GM13977 (cell line): ENCODE measurements at places on chromosomes 3 and 15.

- no peak for DNase-seq
These were observed 162.5 kb downstream of the FNDC3B start for GRCh38 chr3:172201870-172202236.

DNA sequence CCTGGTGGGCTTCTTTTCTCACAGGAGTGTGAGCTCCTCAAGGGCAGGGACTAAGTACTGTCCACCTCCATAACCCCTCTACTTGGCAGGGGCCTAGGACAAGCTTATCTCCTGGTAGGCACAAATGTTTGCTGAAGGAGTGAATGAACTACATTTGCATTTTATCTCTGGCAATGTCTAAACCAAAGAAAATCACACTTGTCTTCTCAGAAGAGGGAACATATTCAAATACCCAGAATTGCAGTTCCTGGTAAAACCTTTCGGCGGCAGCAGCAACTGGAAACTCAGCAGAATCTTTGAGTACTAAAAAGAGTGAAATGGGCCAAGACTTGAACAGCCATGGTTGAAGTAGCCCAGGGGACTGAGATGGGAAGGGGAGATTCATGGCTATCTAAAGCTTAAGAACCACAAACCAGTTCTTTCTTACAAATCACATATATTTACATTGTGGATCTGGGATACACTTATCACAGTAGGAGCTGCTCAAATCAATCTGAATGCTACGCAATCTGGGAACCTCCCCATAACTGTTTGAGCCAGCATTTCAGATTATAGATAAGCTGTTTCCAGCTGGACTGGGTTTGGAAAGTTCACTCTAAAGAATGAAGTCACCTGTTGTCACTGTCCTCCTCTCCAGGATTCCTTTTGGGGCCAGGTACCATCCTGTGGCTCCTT lies 18.7 kb upstream of the PTPN9 start:
- DNase-seq = no peak

GRCh38 chr15:93020976-93021772 lies 67.8 kb downstream of the RGMA start:
- DNase-seq = no peak

- DNase-seq = no peak
These were observed 4.6 kb downstream of the SATB1 start for GRCh38 chr3:18420555-18420954.

DNA sequence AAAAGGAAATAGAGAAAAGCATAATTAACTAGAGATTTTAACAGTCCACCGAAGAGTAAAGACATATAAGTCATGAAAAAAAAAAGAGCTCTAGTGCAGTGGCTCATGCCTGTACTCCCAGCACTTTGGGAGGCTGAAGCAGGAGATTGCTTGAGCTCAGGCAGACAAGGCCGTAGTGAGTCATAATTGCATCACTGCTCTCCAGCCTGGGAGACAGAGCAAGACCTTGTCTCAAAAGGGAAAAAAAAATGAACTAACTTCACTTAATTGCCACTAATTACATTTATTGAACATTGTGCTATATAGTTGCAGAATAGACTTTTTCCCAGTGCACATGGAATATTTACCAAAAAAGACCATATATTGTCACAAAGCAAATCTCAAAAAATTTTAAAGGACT lies 221.8 kb downstream of the CBLB start:
- DNase-seq = no peak

DNA sequence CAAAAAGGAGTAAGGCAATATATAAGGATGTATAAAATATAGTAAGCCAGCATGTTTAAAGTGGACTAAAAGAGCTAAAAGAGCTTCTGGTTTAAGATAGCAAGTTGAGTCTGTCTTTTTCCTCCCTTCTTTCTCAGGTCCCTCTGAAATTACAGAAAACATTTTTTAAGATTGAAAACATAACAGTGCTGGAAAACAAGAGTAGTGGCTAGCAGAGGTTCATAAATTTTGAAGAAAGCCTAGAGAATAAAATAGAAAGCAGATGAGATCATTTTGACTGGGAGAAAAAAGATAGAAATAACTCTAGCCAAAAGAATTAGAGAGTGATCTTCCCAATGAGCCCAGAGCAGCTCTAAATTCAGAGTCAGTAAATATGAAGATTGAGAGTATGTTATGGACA lies 41.9 kb downstream of the ATP8B4 start:
- no peak for DNase-seq

- DNase-seq = peak; percentile 12
These were observed at the start of gene RBMS3 for GRCh38 chr3:29280404-29281093. TSS of gene RBMS3 (plus strand) at chr3:29281071.

DNA sequence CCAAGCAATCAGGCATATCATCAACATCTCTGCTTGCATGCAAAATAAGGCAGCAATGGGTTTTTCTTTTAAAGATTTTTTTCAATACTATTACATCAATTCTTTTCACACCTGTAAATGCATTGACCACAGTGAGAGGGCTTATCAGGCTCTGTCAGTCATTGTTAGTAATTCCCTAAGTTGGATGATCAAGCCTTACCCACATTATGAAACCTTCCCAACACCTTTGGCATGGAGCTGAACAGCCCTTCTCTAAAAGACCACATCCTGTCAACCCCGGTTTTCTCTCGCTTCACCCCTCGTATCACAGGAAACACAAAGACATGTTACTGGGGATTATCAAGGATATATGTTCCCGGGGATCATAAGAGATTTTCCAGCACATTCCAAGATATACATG lies 135.2 kb upstream of the SLC24A5 start:
- no peak for DNase-seq

GRCh38 chr3:127002195-127003174 lies 19.6 kb downstream of the PLXNA1 start:
- no peak for DNase-seq

GRCh38 chr15:62770752-62771151 lies 271.8 kb upstream of the TPM1 start:
- no peak for DNase-seq

GRCh38 chr15:39213385-39213840 lies 367.5 kb upstream of the THBS1 start:
- no peak for DNase-seq

DNA sequence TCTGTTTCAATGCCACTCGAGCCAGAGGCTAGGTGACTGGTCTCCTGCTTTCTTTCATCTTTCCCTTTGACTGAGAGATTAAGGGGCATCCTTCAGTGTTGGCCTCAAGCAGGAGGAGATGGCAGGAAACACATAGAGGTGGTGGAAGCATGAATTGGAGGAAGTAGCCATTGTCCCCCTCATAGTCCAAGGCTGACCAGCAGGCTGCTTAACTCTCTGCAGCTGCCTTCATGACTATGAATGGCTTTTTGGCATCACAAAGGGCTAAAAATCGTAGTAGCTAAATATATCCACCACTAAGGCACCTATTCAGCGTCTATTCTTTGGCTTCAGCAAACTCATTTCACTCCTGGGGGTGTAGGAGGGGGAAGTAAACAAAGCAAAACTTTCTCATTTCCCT lies 7.0 kb upstream of the FRMD4B start:
- no peak for DNase-seq

- no peak for DNase-seq
These were observed 52.7 kb upstream of the CMC1 start for GRCh38 chr3:28188686-28189085.

DNA sequence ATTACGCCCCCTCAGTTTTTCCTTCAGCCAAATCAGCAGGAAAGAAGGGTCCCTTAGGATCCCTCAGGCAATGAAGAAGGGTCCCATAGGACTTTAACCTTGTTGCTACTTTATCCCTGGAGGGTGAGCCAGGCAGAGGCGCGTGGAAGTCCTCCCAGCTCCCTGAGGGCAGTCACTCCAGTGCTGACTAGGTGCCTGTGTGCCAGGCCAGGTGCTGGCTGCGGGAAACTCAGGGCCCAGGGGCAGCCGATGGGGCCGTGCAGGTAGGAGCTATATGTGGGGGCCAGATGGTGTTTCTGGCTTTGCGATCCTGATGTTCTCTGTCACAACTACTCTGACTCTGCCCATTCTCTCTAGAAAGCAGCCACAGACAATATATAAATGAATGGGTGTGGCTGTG lies 42.8 kb upstream of the IQSEC1 start:
- no peak for DNase-seq

DNA sequence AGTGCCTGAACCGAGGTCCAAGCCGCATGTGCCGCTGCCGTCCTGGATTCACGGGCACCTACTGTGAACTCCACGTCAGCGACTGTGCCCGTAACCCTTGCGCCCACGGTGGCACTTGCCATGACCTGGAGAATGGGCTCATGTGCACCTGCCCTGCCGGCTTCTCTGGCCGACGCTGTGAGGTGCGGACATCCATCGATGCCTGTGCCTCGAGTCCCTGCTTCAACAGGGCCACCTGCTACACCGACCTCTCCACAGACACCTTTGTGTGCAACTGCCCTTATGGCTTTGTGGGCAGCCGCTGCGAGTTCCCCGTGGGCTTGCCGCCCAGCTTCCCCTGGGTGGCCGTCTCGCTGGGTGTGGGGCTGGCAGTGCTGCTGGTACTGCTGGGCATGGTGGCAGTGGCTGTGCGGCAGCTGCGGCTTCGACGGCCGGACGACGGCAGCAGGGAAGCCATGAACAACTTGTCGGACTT lies 7.1 kb downstream of the DLL4 start:
- DNase-seq = no peak

DNA sequence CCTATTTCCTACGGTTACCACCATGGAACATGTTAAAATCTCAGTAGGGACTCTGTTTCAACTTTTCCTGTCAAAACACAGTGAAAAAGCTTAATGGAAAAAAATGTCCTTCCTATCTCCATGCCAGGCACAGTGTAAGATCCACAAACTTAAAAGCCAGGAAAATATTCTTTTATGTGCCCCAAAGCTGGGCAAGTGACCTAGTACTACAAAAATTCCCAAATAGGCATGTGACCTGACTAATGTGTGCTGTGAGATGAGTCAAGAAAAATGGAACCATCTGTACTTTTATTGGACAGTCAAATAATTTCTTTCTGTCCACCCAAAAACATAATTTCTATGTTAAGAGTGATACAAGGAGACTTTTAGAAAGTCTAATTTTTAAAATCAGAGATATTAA lies 406.0 kb downstream of the ZBTB20 start:
- DNase-seq = no peak

DNA sequence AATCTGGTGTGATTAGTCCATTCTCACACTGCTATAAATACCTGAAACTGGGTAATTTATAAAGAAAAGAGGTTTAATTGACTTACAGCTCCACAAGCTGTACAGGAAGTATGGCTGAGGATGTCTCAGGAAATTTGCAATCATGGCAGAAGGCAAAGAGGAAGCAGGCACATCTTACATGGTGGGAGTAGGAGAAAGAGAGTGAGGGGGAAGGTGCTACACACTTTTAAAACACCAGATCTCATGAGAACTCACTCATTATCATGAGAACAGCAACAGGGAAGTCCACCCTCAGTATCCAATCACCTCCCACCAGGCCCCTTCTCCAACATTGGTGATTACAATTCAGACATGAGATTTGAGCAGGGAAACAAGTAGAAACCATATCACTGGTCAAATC lies 24.0 kb upstream of the ACP3 start:
- no peak for DNase-seq

GRCh38 chr3:33962396-33962795 lies 164.0 kb downstream of the PDCD6IP start:
- no peak for DNase-seq

GRCh38 chr3:193662757-193663322 lies 69.8 kb downstream of the OPA1 start:
- no peak for DNase-seq
